ENCODE measurements at places on chromosomes 3 and 15.
A peak's percentile ranks its signal among the peaks of the same experiment; 100 is the strongest.

- peak; percentile 8 for ATAC-seq
These were observed 5.2 kb downstream of the HYAL2 start for GRCh38 chr3:50317300-50317699.

DNA sequence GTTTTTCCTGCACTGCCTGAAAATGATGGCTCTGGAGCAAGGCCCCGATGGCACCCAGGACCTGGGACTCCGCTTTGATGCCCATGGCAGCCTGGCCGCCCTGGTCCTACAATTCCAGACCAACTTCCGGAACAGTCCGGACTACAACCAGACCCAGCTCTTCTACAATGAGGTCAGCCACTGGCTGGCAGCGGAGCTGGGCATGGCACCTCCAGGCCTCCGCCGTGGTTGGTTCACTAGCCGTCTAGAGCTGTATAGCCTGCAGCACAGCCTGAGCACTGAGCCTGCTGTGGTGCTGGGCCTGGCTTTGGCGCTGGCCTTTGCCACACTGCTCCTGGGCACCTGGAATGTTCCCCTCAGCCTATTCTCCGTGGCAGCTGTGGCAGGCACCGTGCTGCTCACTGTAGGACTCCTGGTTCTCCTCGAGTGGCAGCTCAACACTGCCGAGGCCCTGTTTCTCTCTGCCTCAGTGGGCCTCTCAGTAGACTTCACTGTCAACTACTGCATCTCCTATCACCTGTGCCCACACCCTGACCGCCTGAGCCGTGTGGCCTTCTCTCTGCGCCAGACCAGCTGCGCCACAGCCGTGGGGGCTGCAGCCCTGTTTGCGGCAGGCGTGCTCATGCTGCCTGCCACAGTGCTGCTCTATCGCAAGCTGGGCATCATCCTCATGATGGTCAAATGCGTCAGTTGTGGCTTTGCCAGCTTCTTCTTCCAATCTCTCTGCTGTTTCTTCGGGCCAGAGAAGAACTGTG, 10.9 kb downstream of the DISP2 start:
- ATAC-seq: peak; percentile 4

- no peak for ATAC-seq
These were observed 78.1 kb upstream of the SETMAR start for GRCh38 chr3:4225005-4225471.

GRCh38 chr3:38740537-38740936, 75.5 kb downstream of the SCN10A start:
- ATAC-seq: no peak

GRCh38 chr15:87681104-87681503, 575.4 kb downstream of the NTRK3 start:
- no peak for ATAC-seq

GRCh38 chr3:106398891-106399600, 530.2 kb upstream of the CBLB start:
- ATAC-seq: no peak

DNA sequence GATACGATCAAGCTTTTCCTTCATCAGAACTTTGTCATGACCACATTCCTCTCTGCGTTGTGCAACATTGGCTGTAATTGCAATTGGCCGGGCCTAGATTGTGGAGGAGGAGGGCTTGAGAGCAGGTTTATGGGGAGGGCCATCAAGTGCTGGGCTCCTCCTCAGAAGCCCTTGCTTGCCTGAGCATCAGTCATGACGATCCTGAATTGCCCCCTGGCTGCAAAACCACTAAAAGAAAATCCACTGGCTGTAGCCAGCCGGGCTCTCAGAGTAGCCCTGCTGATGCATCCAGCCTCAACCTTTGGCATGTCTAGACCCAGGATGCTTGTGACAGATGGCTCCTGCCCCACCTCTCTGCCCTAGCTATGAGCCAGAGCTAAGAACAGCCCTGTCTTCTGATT, 13.4 kb upstream of the TRH start:
- ATAC-seq: no peak

GRCh38 chr3:106281221-106281620, 412.4 kb upstream of the CBLB start:
- no peak for ATAC-seq

GRCh38 chr3:188053710-188054380, 100.1 kb upstream of the LPP start:
- ATAC-seq: peak; percentile 33

DNA sequence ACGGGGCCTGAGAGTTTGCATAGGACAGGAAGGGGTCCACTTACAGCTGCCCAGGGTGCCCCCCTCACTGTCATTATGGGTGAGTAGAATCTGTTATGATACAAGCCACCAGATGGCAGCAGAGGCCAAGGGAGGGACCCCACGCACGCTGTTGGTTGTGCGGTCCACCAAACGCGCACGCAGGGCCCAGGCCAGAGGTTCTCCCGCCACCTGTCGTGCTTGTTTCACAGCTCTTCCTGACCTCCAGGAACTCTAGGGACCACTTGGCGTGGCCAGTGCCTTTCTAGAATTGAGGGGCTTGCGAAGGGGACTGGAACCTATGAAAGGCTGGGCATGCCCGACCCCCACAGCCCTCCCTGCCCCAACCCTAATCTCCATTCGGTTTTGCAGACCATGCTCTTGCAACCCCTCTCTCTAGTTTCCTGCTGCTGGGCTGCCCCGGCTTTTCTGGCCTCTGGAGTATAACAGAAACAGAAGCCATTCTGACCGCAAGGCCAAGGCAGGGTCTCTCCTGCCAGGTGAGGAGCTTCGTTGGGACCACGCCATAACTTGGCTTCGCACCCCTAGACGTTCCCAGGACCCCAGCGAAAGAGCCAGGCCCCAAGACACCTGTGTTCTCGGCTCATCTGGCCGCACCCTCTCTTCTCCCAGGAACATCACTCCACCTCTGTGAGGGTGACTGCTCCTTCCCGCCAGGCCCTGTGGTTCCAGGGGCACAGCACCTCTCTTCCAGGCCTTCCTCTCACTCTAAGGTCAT, 46.0 kb downstream of the ALDH1L1 start:
- peak; percentile 56 for ATAC-seq

- ATAC-seq: peak; percentile 99
These were observed 68.8 kb downstream of the CTNNB1 start for GRCh38 chr3:41267975-41268640.

DNA sequence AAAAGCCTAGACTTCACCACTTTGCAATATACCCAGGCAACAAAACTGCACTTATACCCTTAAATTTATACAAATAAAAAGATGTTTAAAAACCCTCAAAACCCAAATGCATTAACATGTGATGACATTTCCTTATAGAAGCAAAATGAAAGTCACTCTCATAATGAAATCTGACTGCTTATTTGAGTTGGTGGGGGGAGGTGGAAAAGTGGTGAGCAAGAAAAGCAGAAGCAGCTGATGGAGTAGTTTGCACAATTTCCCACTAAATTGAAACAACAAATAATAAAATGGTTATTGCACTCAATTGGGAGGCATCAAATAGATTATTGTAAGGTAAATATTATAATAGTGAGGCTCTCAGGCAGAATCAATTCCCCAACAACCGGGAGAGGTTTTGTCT, 54.0 kb upstream of the GADL1 start:
- ATAC-seq: no peak

Data from esophagus mucosa (tissue), 1 donor.